Mesangial cell (primary cell): ENCODE measurements at places on chromosomes 12 and 14. TPM values are rescaled to one million over a fixed set of nuclear protein-coding genes. Genes with fewer than 3 reads are reported as not detected.

LAG3 gene
- total RNA-seq = under 0.01 and 0.13 TPM in 2 replicates

MMP19 gene
- 0.98 and 3.7 TPM in 2 replicates for total RNA-seq

CD27 gene
- 0.51 TPM in 1 of 2 replicates, not detected in the other for total RNA-seq

TIMM9 gene
- 41.5 and 51.8 TPM in 2 replicates for total RNA-seq

FAM90A1 gene
- total RNA-seq = 0.16 and 0.25 TPM in 2 replicates

SRGAP1 gene
- total RNA-seq = 16.8 and 27.8 TPM in 2 replicates

SLC38A4 gene
- total RNA-seq = 1.3 TPM in 1 of 2 replicates, not detected in the other

FGF23 gene
- not detected in 2 replicates for total RNA-seq

CFAP251 gene
- total RNA-seq = 1.8 and 4.9 TPM in 2 replicates

CLEC1B gene
- not detected in 2 replicates for total RNA-seq

SLC5A8 gene
- not detected in 2 replicates for total RNA-seq

PITPNM2 gene
- 4.9 and 10.1 TPM in 2 replicates for total RNA-seq

TAS2R8 gene
- total RNA-seq = not detected in 2 replicates

GPD1 gene
- total RNA-seq = 0.25 and 0.33 TPM in 2 replicates

SIX6 gene
- not detected in 2 replicates for total RNA-seq

FAM186B gene
- total RNA-seq = 0.13 TPM in 1 of 2 replicates, not detected in the other

NDRG2 gene
- total RNA-seq = 2.4 and 8.6 TPM in 2 replicates

KRT79 gene
- 0.16 TPM in 1 of 2 replicates, not detected in the other for total RNA-seq

TMEM121 gene
- total RNA-seq = 5.1 and 8.0 TPM in 2 replicates
